ENCODE measurements at places on chromosomes 16 and 17.

DNA sequence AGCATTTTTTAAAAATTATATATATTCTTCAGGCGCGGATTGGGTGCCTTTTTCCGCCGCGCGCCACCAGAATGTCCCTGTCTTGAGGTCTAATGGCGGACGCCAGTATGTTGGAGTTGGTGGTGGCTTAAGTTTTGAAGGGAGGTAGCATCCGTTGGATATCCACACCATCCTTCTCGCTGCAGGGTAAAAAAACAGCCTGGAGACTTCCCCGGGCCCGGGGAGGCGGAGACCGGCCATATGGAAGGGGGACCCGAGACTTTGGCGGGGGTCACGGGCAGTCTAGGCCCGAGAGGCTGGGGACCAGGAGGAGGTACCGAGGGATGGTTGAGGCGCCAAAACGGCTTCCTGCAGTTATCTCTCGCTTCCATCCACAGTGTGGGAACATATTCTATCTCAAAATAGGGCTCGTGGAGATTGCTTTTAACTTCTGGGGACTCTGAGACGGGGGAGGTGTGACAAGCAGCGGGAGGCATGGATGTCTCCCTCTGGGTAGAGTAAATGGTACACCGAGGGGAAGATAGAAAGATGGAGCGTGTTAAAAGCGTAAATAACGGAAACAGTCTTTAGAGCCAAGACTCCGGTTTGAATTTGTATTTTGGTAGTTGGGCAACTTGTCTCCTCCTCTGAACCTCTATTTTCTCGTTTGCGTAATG is at the start of gene SF3B3:
Gene SF3B3, plus strand, starts transcription at position 74 of the 656 bp plus-strand sequence. CDS start 2,841 bp downstream, outside the sequence.
- peak; percentile 64 for DNase-seq

DNA sequence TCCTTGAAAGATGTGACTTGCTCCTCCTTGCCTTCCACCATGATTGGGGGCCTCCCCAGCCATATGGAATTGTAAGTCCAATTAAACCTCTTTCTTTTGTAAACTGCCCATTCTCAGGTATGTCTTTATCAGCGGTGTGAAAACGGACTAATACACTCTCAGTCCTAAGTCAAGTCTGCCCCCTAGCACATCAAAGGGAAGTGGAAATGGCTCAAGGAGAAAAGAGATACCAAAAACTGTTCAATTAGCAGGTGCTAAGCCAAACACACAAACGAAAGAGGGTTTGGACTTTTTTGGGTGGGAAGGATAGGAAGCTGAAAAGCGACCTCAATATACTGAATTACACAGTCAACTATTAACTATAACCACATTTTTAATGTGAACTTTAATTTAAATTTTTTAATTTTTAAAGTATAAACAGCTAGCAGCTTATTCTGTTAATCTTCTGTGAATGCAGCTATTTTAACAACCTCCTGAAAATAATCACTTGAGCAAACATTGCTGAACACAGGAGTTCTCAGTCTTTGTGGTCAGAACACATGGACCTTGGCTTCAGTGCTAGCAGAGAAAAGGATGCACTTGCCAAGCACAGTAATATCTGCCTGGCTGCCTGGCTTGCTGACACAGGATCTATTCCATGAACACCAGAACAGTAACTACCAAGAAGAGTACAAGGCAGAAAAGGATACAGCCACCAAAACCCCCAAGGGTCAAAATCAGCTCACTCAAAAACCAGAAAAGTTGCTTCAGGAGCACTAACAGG is 10.9 kb downstream of the ZNF18 start:
- peak; percentile 39 for DNase-seq

DNA sequence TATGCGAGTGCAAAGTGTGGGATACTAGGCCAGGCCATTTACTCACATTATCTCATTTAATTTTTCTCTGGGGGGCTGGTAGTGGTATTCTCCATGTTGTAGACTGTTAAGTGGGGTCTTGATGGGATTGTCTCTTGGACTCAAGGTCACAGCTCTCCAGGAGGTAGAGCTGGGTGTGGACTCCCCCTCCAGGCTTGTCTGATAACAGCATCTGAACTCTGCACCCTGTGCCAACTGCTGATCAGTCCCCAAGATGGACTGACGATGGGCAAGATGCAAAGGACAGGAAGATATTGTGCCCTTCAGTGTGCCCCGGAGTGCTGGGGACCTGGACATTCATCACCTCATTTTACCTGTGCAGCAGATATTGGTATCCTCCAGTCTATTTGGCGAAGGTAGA is 147.8 kb downstream of the MSI2 start:
- no peak for DNase-seq

- DNase-seq: no peak
These were observed 7.0 kb downstream of the DPEP1 start for GRCh38 chr16:89620406-89620841.

DNA sequence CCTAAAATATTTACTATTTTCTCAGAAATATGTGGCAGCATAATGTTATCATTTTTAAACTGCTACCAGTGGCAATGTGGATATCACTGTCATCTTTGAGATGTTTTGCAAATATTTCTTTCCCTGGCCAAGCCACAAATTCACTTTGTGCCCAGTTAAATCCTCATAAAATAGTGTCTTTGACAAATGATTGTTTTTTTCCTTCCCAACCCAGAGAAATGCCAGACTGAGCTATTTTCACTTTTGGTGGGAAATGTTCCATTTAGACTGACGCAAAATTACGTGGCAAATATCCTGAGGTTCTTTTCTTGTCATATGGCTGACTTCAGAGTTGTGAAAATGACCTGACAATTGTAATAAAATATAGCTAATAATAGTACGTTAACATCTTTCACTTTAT is 807.0 kb upstream of the SOX9 start:
- no peak for DNase-seq

- DNase-seq: no peak
These were observed 89.4 kb upstream of the C17orf78 start for GRCh38 chr17:37286430-37286829.

GRCh38 chr16:86732621-86733295 is 154.4 kb downstream of the FOXL1 start:
- DNase-seq: peak; percentile 27

DNA sequence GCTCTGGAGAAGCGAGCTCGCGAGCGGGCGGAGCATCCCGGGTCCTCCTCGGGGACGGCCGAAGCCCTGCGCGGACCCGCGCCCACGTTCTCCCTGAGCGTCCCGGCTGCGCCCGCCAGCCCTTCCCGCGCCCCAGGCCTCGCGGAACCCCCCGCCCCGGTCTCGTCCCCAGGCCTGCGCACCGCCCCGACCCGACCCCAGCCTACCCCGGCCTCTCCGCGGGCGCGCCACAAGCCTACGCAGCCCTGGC is 159 bp downstream of the USP36 start:
- no peak for DNase-seq

DNA sequence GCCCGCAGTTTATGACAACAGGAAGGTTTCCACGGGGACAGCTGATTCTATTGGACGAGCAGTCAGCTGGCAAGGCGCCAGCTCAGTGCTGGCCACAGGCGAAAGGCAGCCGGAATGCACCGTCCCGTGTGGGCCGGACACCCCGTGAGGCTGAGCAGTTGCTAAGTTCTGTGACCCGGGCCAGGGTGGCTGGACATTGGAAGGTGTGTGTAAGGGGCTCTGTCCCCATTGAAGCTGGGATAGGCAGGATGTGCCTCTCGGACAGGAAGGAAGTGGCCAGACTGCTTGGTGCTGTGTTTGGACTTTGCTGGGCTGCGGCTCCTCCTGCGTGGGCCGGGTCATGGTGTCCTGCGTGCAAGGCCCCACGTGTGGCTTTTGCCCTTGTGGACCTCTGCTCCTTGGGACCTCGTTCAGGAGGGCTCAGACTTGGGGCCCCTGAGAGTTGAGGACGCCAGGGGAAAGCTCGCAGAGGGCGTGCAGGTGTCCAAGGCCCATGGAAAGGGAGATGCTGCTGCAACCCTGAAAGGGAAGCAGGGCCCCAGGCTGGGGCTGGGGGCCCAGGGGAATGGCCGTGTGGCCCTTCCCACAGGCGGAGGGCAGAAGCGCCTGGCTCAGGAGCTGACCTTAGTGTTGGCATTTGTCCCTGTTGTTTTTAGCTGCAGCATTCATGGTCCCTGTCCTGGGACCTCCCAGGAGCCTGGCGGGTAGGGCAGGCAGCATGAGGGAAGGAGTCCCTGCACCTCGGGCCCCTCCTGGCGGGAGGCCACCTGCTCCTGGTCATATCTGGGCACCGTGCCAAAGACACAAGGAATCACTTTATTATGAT is 10.0 kb downstream of the BAIAP2 start:
- peak; percentile 63 for DNase-seq

DNA sequence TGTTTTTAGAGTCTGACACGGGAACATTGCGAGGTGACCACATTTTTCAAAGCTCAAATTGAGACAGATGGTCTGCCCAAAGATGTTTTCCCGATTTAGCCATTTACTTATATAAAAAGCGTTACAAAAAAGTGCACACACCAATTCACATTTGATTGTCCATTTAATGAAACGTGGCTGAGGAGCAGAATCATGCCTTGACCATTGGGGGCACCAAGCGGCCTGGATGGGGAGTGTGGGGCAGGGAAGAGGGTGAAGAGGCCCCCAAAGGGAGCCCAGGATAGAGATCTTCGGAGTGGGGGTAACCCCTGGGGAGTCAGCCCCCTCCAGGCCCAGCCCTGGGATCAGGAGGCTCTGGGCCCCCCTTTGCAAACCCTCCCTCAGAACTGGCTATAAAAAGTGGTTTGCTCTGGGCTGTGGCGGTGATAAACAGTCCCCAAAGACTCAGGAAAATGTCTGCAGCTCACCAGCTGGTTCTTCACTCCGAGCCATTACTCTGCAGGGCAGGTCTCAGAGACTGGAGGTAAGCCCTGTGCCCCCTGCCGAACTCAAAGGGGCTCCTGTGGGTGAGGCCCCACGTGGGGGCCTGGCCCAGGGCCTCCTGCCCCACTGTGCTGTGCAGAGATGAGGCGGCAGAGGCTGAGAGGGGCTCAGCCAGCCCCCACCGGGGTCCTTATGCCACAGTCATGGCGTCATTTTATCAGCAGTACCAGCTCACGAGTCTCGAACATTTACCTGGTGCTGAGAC is 105.9 kb upstream of the SEC14L1 start:
- no peak for DNase-seq

GRCh38 chr16:65024767-65025178 is 97.1 kb downstream of the CDH11 start:
- DNase-seq: no peak

DNA sequence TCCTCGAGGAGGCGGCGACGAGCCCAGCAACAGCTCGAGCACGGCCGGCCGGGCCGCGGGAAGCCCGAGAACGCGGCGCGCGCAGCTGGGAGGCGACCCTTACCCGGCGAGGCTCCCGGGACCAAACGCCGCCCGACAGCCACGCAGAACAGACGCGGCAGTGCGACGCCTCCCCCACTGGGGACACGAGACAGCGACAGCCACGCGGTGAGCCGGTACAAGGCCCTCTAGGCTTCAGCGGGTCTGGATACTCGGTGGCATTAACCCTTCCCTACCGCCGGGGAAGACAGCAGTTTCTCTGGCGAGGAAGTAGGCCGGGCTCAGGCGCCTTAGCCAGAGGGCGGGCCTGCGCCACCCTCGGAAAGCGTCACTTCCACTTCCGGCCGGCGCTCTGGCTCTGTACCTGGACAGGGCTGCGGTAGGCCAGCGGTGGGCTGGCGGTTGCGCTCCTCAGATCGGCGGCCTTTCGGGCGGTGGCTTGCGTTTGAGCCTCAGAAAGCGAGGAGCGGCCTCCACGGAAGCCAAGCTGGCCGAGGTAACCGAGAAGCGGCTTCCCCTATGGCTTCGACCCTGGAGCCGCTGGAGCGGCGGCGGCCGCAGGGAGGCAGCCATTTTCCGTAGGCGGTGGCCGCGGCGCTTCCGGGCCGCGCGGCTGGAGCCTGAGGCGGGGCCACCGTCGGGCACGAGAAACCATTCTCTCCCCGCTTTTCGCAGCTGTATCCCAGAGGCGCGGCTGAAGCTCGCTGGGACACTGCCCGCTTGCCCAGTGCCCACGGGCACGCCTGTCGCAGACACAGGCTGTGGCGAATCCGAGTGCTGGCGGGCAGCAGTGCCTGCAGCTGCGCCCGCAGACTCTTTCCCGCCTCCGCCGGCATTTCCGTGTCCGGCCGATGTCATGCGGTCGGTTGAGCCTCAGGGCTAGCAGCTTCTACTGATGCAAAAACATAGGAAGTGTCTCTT is at the start of the genes TIGD7 and ZNF75A:
Gene TIGD7, minus strand, starts transcription at position 322 of the 960 bp plus-strand sequence. CDS start 4,816 bp downstream, outside the sequence.
Gene ZNF75A, plus strand, starts transcription at position 389 of the 960 bp plus-strand sequence. CDS start 2,932 bp downstream, outside the sequence.
- DNase-seq: peak; percentile 91

DNA sequence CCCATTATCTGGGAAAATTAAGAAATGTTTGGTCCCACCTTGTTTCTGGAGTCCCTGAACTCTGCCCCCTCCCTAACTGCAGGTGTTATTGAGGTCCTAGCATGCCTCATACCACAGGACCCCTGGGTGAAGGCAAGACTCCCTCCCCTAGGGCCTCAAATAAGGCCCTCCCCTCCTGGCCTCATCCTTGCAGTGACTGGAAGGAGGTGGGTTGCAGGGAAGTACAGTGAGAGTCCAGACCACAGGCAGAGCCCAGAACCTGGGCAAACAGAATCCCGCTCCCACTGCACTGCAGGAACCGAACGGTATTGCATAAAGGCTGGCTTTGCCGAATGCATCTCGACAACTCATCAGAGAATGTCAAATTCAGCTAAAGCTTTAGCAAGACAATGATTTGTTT is 126.6 kb downstream of the ASIC2 start:
- DNase-seq: no peak

- DNase-seq: no peak
These were observed 42.5 kb downstream of the PSME3IP1 start for GRCh38 chr16:57143149-57143921.

DNA sequence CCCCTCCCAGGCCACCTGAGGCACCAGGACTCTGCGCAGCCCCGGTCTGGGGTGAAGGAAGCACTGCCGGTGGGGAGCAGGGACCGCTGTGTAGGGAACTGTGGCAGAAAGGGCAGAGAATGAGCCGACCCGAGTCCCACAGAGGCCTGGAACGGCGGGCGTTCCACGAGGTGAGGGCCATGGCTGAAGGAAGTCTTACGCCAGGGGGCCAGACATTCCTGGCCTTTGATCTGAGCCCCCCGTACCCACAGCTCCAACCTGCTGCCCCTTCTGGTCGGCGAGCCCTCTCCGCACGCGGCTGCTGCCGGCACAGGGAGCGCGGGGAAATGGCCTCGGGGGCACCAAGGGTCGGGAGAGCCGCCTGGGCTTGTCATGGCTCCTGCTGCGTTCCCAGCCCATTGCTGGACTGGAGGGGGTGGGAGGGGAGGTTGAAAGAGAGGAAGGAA is 1.4 kb upstream of the WNT3 start:
- DNase-seq: no peak

GRCh38 chr17:42338427-42338985 is 49.7 kb downstream of the STAT3 start:
- no peak for DNase-seq

GRCh38 chr17:29036584-29036983 is 6.4 kb upstream of the PIPOX start:
- DNase-seq: no peak

GRCh38 chr17:13182854-13183253 is 165.0 kb upstream of the ELAC2 start:
- no peak for DNase-seq
